NT2/D1 (cell line): ENCODE measurements at places on chromosomes 3 and 15.

GRCh38 chr3:128794067-128794768 is 68.2 kb downstream of the RAB7A start:
- DNase-seq = no peak

- no peak for DNase-seq
Observed at GRCh38 chr3:13705051-13705450, 156.1 kb downstream of the FBLN2 start.

DNA sequence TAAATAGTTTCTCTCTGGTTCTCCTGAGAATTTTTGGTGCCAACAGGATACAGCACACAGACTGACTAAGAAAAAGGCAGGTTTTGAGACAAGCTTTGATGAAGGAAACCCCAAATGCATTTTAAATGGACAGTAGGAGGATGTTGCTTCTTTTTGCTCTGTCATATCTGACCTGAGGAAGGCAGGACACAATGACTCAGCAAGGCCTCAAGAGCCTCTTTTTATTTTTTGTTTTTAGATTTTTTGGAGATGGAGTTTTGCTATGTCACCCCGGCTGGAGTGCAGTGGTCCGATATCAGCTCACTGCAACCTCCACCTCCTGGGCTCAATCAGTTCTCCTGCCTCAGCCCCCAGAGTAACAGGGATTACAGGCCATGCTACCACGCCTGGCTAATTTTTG is 16.9 kb upstream of the KNG1 start:
- DNase-seq = no peak

DNA sequence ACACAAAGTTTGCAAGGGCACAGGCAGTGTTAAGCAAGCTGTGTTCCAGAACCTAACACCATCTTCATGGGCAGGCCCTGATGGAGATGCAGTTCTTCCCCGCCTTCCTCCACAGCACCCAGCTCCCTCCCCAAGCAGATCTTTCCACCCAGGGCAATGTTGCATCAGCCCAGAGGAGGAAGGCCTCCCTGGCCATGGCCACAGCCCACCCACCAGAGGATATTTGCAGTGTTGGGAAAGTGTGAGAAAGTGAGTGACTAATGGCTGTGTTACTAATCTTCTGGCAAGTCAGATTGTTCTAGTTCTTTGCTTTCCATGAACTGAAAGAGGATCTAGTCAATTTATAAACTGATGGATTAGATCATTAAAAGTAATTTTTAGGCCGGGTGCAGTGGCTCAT is 42.0 kb upstream of the ATP10A start:
- DNase-seq = no peak

GRCh38 chr15:96720251-96720650 is 389.8 kb downstream of the NR2F2 start:
- no peak for DNase-seq

GRCh38 chr3:33117461-33117860 is 3.6 kb downstream of the CRTAP start:
- no peak for DNase-seq

DNA sequence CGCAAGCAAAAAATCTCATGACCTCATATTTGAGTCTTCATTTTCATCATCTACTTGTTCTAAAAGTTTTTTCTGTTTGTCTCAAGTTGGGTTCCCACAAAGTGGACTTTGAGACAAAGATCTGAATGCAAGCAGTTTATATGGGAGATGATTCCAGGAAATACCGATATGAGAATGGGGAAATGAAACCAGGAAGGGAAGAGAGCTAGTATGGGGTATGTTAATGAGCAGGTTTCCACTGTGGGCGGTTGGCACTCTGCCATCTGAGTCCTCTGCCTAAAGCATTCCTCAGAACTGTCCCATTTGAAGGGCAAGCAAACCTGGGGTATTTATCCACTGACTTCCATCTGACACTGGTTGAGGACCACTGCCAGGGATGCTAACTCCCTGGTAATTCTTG is 8.8 kb downstream of the ADPRH start:
- no peak for DNase-seq

DNA sequence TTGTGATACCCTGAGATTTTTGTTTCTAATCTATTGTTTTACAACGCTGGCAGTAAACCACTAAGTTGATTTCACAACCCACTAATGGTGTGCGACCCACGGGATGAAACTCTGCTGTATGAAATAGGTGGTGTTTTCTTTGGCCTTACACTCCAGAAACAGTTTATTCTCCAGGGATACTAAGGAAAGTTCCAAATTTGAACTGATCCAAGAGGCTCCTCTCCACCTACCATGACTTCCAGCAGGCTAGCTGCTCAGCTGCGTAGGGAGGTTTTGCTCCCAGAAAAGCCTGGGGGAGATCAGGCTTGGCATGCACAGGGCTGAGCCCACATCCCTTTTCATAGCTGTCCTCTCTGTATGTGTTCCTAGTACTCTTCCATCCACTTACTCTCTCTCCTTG is 71.5 kb downstream of the FAM174B start:
- no peak for DNase-seq

DNA sequence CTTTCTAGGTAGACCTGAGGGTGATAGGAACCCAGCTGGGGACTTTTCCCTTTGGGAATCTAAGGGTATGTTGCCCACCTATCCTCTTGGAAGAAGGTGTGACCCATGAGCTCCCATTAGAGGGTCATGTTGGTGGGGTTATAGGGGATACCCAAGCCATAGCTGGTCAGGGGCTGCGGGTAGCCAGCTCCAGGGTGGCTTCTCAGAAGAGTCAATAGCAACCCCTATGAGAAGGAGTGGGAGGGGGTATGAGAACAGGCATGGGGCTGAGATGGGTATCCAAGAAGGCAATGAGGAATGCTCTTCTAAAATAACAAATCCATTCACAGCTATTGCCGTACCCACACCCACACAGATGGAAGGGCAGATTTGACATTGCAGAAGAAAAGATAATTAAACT is 217.8 kb downstream of the UACA start:
- no peak for DNase-seq

DNA sequence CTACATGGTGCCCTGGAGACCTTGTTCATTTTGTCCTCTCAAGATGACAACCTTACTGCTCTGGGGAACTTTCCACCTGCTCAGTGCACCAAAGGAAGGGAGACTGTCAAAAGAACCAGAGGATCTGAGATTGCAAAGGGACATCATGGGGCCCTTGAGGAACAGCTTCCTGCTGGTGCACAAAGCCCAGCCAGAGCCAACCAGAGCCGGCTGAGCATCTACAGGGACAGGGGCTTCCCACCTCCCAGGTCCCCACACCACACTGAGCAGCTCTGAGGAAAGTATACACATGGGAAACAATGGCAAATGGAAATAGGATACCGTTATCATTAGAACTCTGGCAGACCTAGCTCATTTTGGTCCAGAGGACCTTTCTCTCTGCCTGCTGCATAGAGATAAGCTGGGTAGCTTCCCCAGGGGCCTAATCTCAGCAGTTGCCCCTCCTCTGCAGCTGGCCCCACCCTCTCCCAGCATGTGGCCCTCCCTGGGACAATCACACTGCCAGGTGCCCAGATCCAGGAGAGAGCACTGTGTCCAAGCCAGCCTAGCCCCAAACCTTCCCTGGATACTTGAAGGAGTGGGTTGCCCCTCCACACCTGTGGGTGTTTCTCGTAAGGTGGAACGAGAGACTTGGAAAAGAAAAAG is 123.4 kb upstream of the PRR20G start:
- DNase-seq = no peak

DNA sequence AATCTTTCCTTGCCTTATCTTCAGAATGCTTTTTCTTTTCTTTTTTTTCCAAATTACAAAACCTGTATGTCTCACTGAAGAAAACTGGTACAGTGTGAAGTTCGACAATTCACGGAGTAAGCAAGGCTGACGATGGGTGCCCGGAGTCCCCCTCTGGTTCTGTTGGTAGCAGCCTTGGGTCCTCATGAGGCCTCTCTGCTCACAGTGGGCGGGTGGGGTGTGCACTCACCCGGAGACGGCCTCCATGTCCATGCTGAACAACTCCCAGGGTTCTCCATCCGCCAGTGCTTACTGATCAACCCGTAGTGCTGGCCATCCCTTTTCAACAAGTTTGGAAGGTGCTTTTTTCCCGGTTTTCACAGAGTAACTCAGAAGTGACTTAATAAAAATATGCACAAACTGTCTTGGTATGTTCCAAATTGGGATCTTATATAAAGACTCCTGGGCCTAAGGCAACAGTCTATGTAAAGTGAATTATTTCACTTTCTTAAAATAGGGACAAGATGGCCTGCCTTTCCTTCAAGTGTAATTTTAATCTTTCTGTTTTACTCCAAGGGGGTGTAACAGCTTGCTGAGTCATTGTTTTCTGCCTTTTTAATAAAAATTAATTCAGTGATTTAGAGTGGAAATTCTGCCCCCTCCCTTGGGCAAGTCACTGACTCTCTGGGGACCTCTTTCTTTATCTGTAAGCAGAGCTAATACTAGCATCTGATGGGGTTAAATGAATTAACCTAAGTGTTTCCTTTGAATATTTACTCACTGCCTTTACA is 23.7 kb downstream of the LRRK1 start:
- no peak for DNase-seq

DNA sequence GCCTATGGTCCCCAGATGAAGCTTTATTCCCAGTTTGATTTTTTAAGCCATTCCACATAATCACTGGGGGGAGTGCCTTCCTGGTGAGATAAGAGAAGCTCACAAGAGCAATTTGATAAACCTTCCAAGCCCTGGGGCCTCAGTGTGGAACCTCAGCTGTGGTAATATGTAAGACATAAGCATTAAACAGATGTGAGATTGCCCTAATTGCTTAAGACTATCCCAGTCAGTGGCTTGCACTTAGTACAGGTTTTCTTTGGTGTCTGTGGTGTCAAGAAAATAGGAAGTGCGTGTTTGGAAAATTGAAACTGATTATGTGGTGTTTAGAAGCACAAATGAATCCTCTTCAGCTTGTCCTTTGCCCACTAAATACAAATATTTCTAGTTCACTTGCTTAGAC is 54.3 kb downstream of the LRRN1 start:
- no peak for DNase-seq

DNA sequence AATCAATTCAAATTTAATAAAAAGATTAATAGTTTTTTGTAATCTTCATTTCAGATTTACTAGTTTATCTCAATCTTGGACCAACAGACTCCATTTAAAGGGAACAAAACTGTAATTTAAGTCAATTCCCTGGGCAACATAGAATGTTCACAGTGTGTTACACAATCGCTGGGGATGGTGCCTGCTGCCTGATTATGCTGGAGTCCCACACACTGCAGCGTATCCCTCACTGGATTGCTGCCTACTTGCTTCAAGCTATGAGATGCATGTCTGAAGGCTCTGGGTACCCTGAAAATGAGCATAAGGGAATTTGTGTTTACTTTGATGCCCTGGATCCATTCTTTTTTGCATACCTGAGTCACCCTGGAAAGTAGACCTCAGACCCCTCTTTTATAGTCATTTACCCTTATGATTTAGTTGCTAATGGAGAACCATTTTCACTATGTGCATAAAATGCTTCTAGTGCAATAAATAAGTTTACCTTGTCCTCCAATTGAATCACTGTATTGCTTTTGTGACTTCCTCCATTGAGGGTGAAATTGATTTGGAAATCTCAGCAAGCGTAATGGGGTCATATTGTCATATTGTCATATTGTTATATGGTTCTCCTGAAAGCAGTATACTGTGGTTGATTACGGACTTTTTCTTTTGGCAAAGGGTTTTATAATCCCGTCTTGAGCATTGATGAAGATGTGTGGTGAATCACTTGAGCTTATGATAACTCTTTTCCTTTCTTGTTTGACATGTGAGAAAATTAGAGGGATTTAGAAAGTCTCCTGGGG is 35.9 kb downstream of the ITPR1 start:
- DNase-seq = no peak

GRCh38 chr15:53588773-53589172 is 170.7 kb downstream of the WDR72 start:
- DNase-seq = no peak

DNA sequence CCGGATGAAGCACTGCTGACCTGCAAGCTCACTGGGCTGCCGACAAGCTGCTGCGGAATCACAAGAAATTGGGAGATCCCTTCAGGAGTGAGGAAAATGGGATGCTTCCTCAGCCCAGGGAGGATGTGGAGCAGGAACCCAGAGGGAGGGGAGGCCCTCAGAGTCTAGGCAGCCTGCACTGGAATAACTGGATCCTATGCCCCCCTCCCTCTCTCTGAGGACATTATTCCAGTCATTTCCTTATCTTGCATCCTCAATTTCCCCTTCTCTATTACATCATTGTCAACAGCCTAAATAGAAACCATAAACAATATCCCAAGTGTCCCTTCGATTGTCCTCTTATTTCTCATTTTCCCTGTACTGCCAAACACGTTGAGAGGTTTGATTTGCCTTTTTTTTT is 169.0 kb downstream of the OPA1 start:
- no peak for DNase-seq

DNA sequence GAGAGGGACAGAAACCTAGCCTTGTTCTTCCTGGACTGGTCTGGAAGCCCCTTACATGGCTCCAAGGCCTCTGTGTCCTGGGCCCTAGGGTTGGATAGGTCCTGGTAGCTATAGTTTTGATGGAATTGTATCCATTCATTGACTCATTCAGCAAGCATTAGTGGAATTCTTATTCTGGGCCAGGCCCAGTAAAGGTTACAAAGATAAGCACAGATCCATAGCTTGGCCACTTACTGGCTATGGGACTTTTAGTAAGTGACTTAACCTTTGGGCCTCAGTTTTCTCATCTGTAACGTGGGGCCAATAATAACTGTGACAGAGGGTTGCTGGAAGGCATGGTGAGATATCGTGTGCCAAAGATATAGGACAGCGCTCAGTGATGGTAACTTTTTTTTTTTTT is 13.6 kb upstream of the DAG1 start:
- DNase-seq = no peak

- no peak for DNase-seq
Observed at GRCh38 chr3:32602206-32602605, 31.5 kb upstream of the DYNC1LI1 start.

DNA sequence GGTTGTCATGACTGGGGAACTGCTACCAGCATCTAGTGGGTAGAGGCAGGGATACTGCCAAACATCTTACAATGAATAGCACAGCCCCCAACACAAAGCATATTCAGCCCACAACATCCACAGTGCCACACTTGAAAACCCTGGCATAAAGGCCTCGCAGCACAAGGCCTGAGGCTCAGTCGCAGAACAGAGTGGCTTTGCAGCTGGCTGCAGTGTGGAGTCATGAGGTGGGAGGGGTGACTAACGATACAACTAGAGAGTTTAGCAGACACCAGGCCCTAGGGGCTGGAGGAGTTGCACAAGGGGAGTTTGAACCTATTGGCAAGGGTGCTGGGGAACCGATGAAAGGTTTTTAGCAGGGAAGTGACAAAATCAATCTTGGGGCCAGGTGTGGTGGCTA is 32.1 kb downstream of the GRK7 start:
- no peak for DNase-seq

DNA sequence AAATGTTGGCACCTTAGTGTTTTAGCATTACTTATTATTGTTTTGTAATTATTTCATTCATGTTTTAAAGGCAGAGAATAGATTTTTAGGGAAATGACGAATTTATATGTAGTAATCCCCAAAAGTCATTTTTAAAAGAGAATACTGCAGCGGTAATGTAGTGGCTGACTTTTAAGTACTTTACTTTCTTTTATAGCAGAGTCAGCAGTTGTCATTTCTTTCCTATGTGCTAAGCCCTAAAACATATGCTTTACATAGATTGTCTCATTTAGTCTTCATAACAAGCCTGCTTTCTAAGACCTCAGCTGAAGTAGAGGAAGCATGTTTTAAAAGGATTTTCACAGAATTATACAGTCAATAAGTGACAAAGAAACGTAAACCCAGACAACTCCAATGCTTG is 102.1 kb upstream of the PEX5L start:
- no peak for DNase-seq

GRCh38 chr3:176696816-176697215 is 500.5 kb downstream of the TBL1XR1 start:
- DNase-seq = no peak
